Tibial nerve (tissue), 4 donors: ENCODE measurements at places on chromosomes 16 and 17. TPM values are rescaled to one million over a fixed set of nuclear protein-coding genes. Genes with fewer than 3 reads are reported as not detected.

DNA sequence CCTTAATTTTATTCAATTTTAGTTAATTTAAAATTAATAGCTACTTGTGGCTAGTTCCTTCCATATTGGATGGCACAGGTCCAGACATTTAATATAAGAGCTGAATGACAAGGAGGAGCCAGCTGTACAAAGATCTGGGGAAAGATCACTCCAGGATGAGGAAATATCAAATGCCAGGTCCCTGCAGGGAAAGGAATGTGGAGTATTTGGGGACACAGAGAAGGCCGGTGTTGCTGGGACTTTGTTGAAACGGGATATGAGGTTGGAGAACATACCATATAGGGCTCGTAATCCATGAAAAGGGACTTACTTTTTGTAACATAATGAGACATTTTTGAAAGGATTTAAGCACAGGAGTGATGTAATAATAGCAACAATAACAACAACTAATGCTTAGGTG lies 426.8 kb downstream of the HS3ST4 start:
- H3K27ac ChIP-seq, result no peak overlapping the region
- no peaks in the 10 kb centered on the region for H3K27me3 ChIP-seq
- no peaks in the 10 kb centered on the region for H3K4me1 ChIP-seq
- DNase-seq, result no peak

GRCh38 chr17:64182325-64183012 lies 52.5 kb upstream of the ERN1 start:
- no peak overlapping the region for H3K4me3 ChIP-seq
- no peak overlapping the region for H3K27ac ChIP-seq
- DNase-seq, result no peak
- H3K36me3 ChIP-seq, result no peaks in the 10 kb centered on the region
- H3K4me1 ChIP-seq, result no peaks in the 10 kb centered on the region

- H3K27ac ChIP-seq, result no peak overlapping the region
- no peak for DNase-seq
- H3K4me3 ChIP-seq, result no peak overlapping the region
- H3K27me3 ChIP-seq, result no peaks in the 10 kb centered on the region
- peaks cover 13% of the 10 kb centered on the region for H3K4me1 ChIP-seq
Measured at GRCh38 chr16:87053016-87053982, 263.9 kb downstream of the C16orf95 start.

DNA sequence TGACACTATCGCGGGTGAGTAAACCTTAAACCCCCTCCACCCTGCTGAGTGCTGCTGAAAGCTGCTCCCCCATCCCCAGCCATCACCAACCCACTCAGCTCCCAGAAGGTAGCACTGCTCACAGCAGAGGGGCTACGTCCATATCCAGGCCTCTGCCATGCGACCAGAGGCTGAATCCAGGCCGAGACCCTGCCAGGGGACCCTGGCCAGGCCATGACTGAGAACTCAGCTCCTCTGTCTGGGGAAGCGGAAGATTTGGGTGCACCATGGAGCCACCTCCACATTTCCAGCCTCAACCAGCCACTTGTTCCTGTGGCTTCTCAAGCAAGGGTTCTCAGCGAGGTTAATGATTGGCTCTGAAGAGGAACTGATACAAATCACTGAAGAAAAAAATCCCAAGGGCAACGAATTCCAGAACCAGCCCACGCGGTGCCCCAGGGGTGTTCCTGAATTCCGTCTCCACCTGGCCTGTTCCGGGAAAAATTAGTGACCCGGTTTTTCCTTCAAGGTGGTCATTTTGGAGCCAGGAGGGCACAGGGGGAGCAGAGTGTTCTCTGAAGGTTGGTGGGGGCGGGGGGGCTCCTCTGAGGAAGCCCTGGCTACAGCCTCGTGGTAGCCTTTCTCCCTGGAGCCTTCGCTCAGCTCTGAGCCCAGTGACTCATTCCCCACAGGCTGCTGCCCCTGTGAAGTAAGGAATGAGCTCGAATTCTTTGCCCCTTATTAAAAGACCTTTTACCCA lies 9.3 kb upstream of the SLC16A5 start:
- H3K27ac ChIP-seq, result peak overlapping the region; percentile 75
- peaks cover 44% of the 10 kb centered on the region for H3K4me1 ChIP-seq
- H3K27me3 ChIP-seq, result no peaks in the 10 kb centered on the region

- no peak overlapping the region for H3K4me3 ChIP-seq
- H3K4me1 ChIP-seq, result no peaks in the 10 kb centered on the region
- no peaks in the 10 kb centered on the region for H3K36me3 ChIP-seq
- H3K27ac ChIP-seq, result no peak overlapping the region
- no peak for DNase-seq
Measured at GRCh38 chr16:83336603-83337002, 471.2 kb upstream of the HSBP1 start.

GRCh38 chr17:56305007-56305406 lies 151.7 kb downstream of the ANKFN1 start:
- H3K27me3 ChIP-seq, result no peaks in the 10 kb centered on the region
- H3K36me3 ChIP-seq, result no peaks in the 10 kb centered on the region
- no peaks in the 10 kb centered on the region for H3K4me1 ChIP-seq
- H3K4me3 ChIP-seq, result no peak overlapping the region
- H3K27ac ChIP-seq, result no peak overlapping the region
- DNase-seq, result no peak

GRCh38 chr17:50183421-50183994 lies 17.7 kb downstream of the SGCA start:
- H3K36me3 ChIP-seq, result no peaks in the 10 kb centered on the region
- DNase-seq, result no peak
- H3K27ac ChIP-seq, result peak overlapping the region; percentile 80
- no peaks in the 10 kb centered on the region for H3K4me1 ChIP-seq
- no peaks in the 10 kb centered on the region for H3K27me3 ChIP-seq

- DNase-seq, result no peak
- H3K27me3 ChIP-seq, result no peaks in the 10 kb centered on the region
- no peak overlapping the region for H3K27ac ChIP-seq
Measured at GRCh38 chr16:20857281-20857680, 42.9 kb downstream of the DCUN1D3 start.

- no peaks in the 10 kb centered on the region for H3K27me3 ChIP-seq
- H3K4me1 ChIP-seq, result no peaks in the 10 kb centered on the region
- no peak overlapping the region for H3K4me3 ChIP-seq
- no peaks in the 10 kb centered on the region for H3K36me3 ChIP-seq
- H3K27ac ChIP-seq, result no peak overlapping the region
Measured at GRCh38 chr17:7367083-7367482, 12.1 kb downstream of the TMEM95 start.

The VASN gene
- 58.1 TPM for total RNA-seq

The GPR179 gene
- total RNA-seq, result not detected
